ENCODE measurements at places on chromosomes 2 and 18.
A peak's percentile ranks its signal among the peaks of the same experiment; 100 is the strongest.

DNA sequence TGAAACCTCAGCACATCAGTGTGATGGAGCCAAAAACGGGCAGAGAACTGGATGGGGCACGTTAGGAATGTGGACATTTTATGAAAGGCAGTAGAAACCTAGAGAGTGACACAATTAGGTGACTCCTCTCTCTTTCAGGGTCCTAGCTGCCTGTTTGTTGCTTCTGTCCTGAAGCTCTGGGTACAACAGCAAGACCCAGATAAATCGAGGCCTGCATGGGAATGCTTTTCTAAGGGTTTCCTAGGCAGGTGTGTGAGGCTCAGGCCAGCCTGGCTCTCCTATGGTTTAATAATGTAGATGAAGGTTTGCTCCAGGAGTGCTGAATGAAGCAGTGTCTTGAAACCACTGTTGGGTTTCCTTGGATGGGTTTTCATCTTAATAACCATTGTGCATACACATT lies 517.1 kb upstream of the RAB6C start:
- H3K4me3 ChIP-seq, result no peak overlapping the region
- no peak for DNase-seq
- no peaks in the 10 kb centered on the region for H3K27me3 ChIP-seq
- no peak overlapping the region for H3K27ac ChIP-seq
- H3K36me3 ChIP-seq, result no peaks in the 10 kb centered on the region

- no peak overlapping the region for H3K27ac ChIP-seq
- H3K36me3 ChIP-seq, result no peaks in the 10 kb centered on the region
- peaks cover 17% of the 10 kb centered on the region for H3K27me3 ChIP-seq
- DNase-seq, result no peak
- peaks cover 8% of the 10 kb centered on the region for H3K4me1 ChIP-seq
- H3K4me3 ChIP-seq, result no peak overlapping the region
Measured at GRCh38 chr2:12167525-12168317, 421.3 kb downstream of the LPIN1 start.

GRCh38 chr2:68653538-68653982 lies 10.2 kb downstream of the PROKR1 start:
- H3K4me3 ChIP-seq, result peak overlapping the region; percentile 52
- DNase-seq, result peak; percentile 14
- H3K27ac ChIP-seq, result peak overlapping the region; percentile 5

GRCh38 chr2:46686811-46687210 lies 207.4 kb downstream of the TMEM247 start:
- DNase-seq, result no peak
- H3K4me3 ChIP-seq, result no peak overlapping the region
- no peaks in the 10 kb centered on the region for H3K36me3 ChIP-seq
- H3K27ac ChIP-seq, result no peak overlapping the region

DNA sequence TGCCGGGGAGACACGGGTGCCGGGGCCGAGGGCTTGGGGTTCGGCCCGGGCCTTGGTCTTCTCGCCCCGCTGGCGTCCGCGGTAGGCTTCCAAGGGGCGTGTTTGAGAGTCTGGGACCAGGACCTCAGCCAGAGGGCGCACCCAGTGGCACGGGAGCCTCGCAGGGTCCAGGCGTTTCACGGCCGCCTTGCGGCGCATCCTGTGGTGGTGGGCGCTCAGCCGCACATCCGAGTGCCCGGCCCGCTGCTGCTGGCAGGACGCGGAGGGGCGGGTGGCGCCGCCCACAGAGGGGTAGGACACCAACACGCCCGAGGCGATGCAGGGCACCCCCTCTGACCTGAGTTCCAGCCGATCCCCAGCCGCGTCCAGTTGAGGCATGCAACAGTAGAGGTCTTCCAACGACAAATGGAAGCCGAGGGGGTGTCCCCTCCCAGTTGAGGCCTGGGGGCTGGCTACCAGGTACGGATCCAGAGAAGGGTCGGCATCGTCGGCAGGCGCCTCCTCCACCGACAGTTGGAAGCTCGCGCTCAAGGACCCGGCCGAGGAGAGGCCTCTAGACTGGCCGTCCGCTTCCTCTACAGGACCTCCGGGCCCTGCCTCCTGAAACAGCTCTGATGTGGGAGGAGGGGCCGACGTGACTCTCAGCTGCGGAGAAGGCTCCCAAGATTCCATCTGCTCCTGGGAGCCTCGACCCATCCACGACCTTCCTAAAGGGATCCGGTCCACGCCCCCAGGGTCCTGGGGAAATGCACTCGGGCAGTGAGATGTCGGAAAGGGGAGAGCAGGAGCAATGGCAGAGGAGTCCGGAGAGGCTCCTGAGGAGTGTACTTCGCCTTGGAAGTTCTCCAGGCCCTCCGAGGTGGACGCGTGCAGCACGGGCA lies 6.3 kb downstream of the C2orf81 start:
- H3K36me3 ChIP-seq, result no peaks in the 10 kb centered on the region
- H3K4me1 ChIP-seq, result no peaks in the 10 kb centered on the region
- peaks cover 44% of the 10 kb centered on the region for H3K27me3 ChIP-seq
- peak overlapping the region; percentile 60 for H3K4me3 ChIP-seq

- no peaks in the 10 kb centered on the region for H3K36me3 ChIP-seq
- no peak overlapping the region for H3K4me3 ChIP-seq
- no peak for DNase-seq
- H3K27ac ChIP-seq, result no peak overlapping the region
- H3K27me3 ChIP-seq, result no peaks in the 10 kb centered on the region
- peaks cover 4% of the 10 kb centered on the region for H3K4me1 ChIP-seq
Measured at GRCh38 chr2:227881866-227882517, 10.6 kb downstream of the DAW1 start.

- no peak for DNase-seq
- no peaks in the 10 kb centered on the region for H3K36me3 ChIP-seq
- H3K4me3 ChIP-seq, result no peak overlapping the region
- no peak overlapping the region for H3K27ac ChIP-seq
Measured at GRCh38 chr2:149389506-149390167, 59.2 kb downstream of the LYPD6 start.

- H3K27me3 ChIP-seq, result no peaks in the 10 kb centered on the region
- H3K36me3 ChIP-seq, result peaks cover 3% of the 10 kb centered on the region
- H3K27ac ChIP-seq, result peak overlapping the region; percentile 94
- H3K4me1 ChIP-seq, result peaks cover 8% of the 10 kb centered on the region
Measured at GRCh38 chr2:86800856-86801567, 10.3 kb upstream of the CD8A start.

GRCh38 chr2:232018181-232018580 lies 56.7 kb downstream of the DIS3L2 start:
- peak overlapping the region; percentile 42 for H3K27ac ChIP-seq
- H3K4me1 ChIP-seq, result peaks cover 8% of the 10 kb centered on the region
- no peak overlapping the region for H3K4me3 ChIP-seq
- H3K27me3 ChIP-seq, result no peaks in the 10 kb centered on the region
- DNase-seq, result no peak
- H3K36me3 ChIP-seq, result peaks cover 7% of the 10 kb centered on the region

GRCh38 chr2:160474891-160475787 lies 18.5 kb downstream of the RBMS1 start:
- H3K36me3 ChIP-seq, result peaks cover 3% of the 10 kb centered on the region
- peaks cover 8% of the 10 kb centered on the region for H3K4me1 ChIP-seq
- H3K4me3 ChIP-seq, result peak overlapping the region; percentile 59
- no peak overlapping the region for H3K27ac ChIP-seq
- H3K27me3 ChIP-seq, result no peaks in the 10 kb centered on the region

DNA sequence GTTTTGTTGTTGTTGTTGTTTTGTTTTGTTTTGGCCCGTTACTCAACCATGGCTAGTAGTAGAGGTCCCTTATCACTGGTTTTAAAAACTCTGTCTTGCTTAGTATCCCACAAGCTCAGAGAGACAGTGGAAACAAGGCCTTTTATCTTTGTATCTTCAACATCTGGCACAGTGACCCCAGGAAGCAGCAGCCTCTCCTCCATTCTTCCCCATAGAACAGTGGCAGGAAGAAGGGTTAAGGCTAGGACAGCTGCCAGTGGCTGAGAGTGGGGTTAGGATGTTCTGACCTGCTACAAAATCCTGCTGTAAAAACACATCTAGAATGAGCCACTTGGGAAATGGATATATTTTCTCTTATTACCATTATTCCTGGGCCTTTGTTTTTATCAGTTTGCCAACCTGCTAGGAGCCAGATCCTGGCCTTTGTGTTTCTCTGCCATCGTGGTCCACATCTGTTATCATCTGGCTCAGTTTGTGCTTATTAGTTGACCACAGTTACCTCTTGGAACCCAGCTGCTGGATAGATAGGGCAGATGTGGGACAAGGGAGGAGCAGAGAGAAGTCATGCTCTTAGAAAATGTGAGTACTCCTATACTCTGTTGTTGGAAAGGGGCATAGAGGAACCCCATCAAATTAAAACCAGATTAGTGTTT lies 246.8 kb downstream of the AGPS start:
- no peak overlapping the region for H3K4me3 ChIP-seq
- no peaks in the 10 kb centered on the region for H3K4me1 ChIP-seq
- no peak for DNase-seq
- no peaks in the 10 kb centered on the region for H3K36me3 ChIP-seq

- peak overlapping the region; percentile 62 for H3K4me3 ChIP-seq
- DNase-seq, result no peak
- peaks cover 33% of the 10 kb centered on the region for H3K27me3 ChIP-seq
- H3K36me3 ChIP-seq, result no peaks in the 10 kb centered on the region
Measured at GRCh38 chr18:47749600-47749973, 180.9 kb downstream of the SMAD2 start.

DNA sequence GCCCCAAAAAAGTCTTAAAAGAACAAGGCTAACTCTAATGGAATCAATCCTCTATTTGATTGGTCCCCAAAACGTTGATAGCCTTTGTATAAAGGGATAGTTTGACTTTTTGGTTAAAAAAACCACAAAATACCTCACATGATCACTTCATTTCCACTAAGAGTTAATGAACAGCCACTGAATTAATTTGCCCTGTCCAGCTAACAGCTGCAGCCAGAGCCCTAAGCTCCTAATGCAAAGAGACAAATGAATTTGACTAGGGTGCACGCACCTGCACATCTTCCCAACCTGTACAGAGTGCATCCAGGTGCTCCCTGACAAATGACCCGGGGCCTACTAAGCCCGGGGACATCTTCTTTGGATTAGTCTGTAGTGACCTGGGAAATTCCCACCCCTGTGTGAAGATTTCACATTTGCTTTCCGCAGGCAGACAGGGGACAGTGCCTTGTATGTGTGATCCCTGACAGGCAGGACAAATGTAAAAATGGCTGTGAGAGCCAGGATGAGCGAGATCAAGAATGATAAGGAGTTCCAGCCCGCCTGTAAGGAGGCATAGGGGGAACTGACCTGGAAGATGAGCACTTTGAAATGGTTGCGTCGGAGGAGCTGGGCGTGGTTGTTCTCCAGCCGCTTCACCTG lies 893 bp downstream of the CAVIN2 start:
- no peaks in the 10 kb centered on the region for H3K36me3 ChIP-seq
- no peaks in the 10 kb centered on the region for H3K4me1 ChIP-seq
- H3K4me3 ChIP-seq, result no peak overlapping the region
- no peak overlapping the region for H3K27ac ChIP-seq
- peaks cover 80% of the 10 kb centered on the region for H3K27me3 ChIP-seq

DNA sequence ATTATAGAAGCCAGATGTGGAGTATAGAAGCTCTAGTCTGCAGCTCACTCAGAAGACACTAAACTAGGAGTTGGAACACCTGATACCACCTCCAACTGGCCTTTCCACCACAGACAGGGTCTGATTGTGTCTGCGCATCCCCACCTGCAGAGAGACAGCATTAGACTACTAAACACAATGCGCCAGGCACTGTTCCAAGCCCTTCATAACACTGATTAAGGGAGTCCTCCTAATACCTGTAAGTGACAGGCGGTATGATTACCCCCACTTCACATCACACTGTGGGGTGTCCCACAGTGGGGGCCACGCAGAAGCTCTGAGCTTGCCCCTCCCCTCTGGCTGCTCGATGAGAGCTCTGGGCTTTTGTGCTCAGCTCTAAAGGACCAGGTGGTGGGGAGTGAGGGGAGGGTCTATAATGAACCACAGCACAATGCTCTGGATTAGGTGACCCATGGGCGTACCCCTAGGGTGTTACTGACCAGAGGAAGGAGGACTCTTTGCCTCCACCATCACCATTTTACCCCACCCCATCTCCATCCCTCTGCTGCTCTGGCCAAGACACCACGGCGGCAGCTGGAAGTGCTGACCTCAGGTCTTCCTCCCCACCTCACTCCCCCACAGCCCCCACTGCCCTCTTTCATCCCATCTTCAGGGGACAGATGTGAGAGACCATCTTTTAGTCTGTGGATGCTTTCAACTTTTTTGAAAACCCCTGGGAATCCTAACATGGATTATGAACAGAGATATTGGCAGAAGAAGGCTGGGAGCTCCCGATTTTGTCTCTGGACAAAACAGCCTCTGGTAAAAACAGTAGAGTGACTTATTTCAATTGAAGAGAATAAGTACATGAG lies 145.1 kb downstream of the GFPT1 start:
- H3K4me3 ChIP-seq, result no peak overlapping the region
- no peaks in the 10 kb centered on the region for H3K4me1 ChIP-seq
- peaks cover 40% of the 10 kb centered on the region for H3K27me3 ChIP-seq

DNA sequence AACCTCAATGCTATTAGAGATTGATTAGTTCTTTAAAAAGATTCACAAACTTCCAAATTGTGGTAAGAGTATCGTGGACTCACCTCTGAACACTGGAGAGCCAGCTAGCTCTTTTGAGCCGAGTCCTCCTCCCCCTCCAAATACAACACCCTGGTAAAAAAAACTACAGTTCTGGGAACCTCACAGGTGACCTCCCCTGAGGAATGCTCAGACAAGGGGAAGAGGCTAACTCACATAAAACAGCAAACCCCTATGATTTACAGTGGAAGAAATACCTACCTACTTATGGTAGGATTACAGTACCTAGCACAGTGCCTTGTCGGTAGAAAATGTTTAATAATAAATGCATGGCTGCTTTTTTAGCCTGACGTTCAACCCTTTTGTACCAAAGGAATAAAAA lies 8.4 kb downstream of the ZNF24 start:
- no peaks in the 10 kb centered on the region for H3K27me3 ChIP-seq
- H3K4me3 ChIP-seq, result no peak overlapping the region
- H3K27ac ChIP-seq, result no peak overlapping the region

DNA sequence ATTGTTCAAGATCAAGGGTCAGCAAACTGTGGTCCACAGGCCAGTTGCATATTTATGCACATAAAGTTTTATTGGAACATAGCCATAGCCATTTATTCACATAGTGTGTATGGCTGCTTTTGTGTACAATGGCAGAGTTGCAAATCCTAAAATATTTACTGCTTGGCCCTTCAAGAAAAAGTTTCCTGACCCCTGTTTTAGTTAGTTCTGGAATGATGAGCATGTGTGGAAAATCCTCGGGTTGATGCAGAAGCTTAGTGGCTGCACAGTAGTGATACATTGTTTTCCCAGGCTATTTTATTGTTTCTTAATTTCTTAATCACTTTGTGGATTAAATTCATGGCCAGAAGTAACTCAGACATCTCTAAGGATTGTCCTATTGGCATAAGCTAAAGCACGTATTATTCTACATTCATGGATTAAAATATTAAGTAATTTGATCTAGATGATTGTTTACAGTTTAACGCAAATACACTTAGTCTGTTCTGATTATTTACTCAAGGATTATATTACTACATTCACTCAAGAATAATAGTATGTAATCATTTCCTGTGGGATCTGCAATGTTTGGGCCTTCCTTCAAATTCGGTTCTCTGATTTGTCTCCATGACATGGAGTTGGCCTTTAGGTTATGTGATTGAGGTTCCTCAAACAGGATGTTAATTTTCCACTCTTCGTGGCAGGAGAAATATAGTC lies 165.5 kb downstream of the TMEM247 start:
- H3K27me3 ChIP-seq, result no peaks in the 10 kb centered on the region
- H3K4me1 ChIP-seq, result no peaks in the 10 kb centered on the region
- DNase-seq, result no peak
- peaks cover 9% of the 10 kb centered on the region for H3K36me3 ChIP-seq
- H3K27ac ChIP-seq, result no peak overlapping the region

All from effector memory CD8-positive, alpha-beta T cell (primary cell).